NCI-H1048 (cell line): ENCODE measurements at places on chromosomes 16 and 17.

DNA sequence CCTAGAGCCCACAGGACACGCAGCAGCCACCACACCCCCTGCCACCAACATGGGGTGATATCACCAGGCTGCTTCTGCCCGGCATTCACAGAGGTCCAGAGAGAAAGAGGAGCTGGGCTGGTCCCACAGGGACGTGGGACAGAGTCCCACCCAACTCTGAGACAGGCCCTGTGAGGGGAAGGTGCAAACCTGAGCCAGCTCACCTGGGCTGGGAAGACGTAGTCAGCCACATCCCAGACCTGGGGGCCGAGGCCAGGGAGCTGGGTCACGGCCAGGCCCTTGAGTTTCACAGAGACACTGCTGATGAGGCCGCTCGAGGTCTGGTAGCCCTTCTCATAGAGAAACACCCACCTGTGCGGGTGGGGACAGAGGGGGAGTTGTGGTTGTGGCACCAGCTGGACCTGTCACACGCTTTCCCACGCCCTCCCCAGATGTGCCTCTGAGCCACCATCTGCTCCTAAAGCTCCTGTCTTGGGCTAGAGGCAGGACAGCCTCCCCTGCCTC lies 11.2 kb downstream of the P2RX1 start:
- DNase-seq = no peak

- no peak for DNase-seq
Observed at GRCh38 chr16:82660075-82660645, 33.4 kb downstream of the CDH13 start.

- DNase-seq = no peak
Observed at GRCh38 chr17:29469276-29469675, 79.1 kb downstream of the TAOK1 start.

DNA sequence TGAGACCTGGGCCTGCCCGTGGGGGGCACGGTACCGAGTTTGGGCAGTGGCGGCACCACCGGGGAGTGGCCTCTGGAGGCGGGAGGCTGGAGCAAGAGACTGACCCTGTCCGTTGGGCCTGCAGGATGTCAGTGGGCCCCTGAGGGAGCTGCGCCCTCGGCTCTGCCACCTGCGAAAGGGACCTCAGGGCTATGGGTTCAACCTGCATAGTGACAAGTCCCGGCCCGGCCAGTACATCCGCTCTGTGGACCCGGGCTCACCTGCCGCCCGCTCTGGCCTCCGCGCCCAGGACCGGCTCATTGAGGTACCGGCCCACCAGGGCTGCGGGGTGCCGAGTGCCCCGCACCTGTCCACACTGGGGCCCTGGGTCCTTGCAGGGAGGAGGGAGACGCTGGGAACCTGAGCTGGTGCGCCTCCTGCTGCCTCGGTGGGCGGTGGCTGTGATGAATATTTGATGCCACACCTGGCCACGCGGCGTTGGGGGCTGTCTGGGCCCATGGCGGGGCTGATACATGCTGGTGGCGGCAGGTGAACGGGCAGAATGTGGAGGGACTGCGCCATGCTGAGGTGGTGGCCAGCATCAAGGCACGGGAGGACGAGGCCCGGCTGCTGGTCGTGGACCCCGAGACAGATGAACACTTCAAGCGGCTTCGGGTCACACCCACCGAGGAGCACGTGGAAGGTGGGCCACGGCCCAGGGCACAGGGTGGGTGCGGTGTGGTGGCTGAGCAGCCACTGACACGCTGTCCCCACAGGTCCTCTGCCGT lies 9.7 kb downstream of the NHERF2 start:
- no peak for DNase-seq

DNA sequence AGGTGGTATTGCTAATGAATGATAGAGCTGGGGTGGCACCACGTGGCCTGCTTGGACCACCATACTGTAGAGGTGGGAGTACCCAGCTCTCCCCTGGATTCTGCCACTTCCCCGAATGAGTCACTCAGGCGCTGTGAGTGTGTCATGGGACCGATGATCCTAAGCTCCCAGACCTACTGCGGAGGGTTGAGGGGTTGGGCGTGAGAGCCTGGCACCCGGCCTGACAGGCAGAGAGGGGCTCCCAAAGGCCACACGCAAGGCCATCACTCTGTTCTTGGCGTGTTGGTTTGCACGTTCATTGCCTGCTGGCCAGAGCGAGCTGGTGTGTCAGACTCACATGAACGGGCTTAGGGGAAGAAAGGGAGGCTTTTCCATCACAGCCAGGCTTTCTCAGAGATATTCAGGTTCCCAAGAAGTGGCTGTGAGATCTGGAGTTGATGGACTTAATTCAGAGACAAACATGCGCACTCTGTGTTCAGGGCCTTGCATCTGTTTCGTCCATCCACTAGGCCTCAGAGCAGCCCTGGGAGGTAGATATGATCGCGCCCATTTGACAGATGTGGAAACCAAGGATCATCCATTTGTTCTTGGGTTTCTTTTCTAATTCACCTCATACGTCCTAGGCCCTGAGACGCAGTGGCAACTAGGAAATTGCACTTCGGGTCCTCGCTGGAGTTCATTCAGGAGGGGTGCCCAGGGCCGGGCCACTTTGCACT lies 41.4 kb downstream of the CMIP start:
- DNase-seq = no peak

DNA sequence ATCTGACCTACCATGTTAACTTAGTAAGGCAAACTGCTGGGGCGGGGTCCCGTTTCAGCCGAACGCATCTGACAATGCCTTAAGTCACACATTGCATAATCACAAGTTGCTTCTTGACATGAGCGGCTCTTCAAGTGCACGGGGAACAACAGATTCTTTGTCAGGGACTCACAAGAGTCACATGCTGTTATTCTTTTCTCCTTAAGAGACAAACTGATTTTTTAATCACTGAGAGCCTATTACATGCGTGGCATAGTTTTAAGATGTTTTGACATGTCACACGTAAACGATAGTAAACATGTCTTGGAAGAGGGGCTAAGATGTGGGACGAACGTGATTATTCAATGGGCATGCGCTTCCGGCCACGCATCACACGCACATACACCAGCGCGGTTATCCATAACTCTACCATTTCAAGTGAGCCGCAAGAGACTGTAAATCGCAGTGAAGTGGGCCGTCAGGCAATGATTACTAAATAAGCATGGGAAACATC lies 63.4 kb downstream of the ADCY9 start:
- no peak for DNase-seq

GRCh38 chr17:65062171-65062915 lies 5.8 kb upstream of the GNA13 start:
- DNase-seq = no peak
